Breast epithelium (tissue), 4 donors: ENCODE measurements at places on chromosomes 12 and 14. TPM values are rescaled to one million over a fixed set of nuclear protein-coding genes. Genes with fewer than 3 reads are reported as not detected.
A peak's percentile ranks its signal among the peaks of the same experiment; 100 is the strongest.

DNA sequence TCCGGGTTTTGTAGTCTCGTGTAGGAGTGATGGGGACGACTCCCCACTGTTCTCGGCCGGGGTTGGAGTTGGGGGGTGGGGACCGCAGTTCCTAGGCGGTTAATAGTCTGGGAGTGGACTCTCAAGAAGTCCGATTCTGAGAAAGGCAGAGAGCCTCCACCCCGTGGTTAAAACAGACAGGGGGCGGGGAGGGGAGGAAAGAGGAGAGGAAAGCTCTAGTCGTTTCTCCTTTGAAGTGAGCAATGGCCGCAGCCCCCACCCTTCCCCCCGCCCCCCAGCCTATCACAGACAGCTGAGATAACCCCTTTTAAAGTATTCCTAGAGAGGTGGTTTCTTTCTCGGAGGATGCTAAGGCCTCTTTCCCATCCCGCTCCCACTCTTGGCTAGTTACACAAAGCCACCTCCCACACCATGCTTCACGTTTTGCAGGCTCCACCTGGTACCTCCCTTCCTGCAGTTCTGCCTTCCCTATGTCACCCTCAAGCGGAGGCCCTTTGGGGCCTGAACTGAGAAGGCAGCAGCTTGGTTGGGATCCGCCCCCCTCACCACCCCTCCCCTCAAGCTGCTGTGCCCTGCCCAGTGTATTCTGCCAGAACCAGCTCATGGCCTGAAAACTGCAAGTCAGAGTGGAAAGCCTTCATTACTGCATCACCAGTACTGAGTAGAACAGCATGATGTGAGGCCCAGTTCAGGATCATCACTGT lies 853 bp downstream of the USP5 start:
- DNase-seq = no peak

DNA sequence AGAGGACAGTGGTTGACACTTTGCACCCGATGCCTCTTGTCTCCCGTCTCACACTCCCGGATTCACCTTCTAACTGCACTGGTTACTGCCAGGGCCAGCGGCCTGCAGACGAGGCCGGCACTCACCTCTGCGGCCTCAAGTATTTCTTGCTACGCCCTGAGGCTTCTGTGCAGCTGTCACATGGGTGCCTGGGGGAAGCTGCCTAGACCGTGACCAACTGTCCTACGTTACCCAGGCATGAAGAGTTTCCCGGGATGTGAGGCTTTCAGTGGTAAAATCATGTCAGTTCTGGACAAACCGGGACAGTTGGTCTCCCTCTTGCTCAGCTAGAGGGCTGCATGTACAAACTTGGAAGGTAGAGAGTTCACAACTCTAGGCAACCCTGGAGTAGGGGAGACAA lies 274.5 kb downstream of the GLT1D1 start:
- no peak for DNase-seq

DNA sequence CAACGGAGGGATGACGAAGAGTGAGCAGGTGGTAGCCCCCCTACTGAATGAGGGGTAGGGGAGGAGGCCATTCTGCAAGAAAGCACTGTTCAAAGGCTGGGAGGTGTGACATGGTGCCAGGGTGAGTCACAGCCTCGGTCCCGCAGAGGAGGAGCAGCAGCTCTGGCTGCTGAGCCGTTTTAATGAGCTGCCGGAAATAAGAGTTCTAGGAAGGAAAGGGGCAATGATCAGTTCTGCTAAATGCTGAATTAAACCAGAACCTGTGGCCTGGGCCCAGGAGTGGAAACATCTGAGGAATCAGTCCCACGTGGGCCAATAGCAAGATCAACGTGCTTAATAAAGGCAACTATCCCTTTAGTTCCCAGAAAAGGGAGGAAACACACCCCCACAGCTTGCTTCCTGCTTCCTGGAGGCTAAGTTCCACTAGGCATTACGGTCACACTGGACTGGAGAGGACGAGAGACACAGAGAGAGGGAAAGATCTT lies 3.6 kb downstream of the ABCD4 start:
- DNase-seq = no peak

DNA sequence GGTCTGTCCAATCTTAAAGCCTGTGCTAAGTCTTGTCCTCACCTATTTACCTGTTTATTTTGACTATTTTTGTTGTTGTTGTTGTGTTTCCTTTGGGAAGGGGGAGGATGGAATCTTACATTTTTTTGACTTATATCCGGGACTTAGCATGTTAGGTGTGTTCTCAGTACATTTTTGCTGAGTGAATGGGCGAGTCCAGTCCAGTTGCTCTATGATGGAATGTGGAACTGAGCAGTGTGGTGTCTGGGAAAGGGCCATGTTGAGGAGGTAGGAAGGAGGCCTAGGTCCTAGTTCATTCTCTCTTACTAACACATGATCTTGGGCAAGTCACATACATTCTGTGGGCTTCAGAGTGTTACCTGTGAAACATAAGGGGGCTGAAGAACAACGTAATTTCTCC lies 80.9 kb upstream of the SLC38A2 start:
- no peak for DNase-seq

GRCh38 chr12:70002097-70002911 lies 177.3 kb downstream of the MYRFL start:
- no peak for DNase-seq

- DNase-seq = no peak
Measured at GRCh38 chr14:77554207-77554606, 55.6 kb upstream of the ISM2 start.

GRCh38 chr12:39006286-39006685 lies 100.9 kb upstream of the CPNE8 start:
- DNase-seq = no peak

GRCh38 chr14:79082883-79083282 lies 912.7 kb downstream of the NRXN3 start:
- no peak for DNase-seq

DNA sequence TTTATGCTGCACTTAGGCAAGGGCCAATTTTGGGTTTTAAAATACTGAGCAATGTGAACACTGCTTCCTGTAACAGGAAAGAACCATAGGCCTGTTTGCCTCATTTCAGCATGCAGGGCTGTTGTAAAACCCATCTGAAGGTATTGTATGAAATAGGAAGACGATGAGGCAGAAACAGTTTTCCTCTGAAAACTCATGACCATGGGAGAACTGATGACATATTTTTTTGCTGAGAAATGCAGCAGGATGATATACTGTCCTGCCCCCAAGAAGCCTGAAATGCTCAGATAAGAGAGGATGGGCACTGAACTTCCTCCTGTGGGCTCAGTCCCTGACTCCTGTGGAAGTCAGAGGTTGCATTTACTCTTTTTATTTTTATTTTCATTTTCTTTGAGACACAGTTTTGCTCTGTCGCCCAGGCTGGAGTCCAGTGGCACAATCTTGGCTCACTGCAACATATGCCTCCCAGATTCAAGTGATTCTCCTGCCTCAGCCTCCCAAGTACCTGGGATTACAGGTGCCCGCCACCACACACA lies 17.4 kb downstream of the PYGL start:
- no peak for DNase-seq

DNA sequence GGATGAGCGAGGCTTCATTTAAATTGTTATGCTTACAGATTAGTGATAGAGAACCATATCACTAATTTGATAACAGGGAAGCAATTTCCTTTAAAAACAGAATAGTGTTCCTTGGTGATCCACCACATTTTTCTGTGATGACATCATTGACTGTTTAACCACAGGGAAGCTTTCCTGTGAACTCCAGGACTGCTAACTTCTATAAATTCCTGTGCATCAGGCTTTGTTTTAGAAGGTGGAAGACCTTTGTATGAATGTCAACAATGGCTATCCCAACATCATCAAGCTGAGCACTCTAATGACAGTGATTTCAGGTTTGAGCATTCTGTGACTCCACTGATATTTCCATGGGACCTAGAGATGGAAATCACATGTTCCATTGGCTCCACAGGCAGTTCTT lies 177.1 kb downstream of the RMST start:
- no peak for DNase-seq

- no peak for DNase-seq
Measured at GRCh38 chr12:114817571-114818425, 133.8 kb upstream of the TBX3 start.

GRCh38 chr12:120321382-120322202 lies 6.0 kb downstream of the PLA2G1B start:
- DNase-seq = no peak

DNA sequence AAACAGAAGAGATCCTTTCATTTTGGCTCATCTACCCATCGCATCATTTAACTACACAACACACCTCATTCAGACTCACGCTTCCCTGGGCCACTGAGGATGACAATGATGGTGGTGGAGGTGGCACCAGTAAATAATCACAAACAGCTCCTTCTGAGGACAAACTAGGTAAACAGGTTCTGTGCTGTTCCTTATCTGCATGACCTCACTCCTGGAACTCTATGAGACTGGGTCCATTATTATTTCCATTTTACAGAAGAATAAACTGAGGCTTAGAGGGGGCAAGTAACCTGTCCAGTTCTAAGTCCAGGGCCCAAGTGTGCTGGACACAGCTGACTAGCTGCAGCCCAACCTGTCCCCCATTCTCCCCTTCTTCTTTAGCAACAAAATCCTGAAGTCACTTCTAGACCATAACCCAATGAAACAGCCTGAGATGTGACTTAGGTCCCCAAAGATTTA lies 50.4 kb downstream of the ITPK1 start:
- DNase-seq = no peak

DNA sequence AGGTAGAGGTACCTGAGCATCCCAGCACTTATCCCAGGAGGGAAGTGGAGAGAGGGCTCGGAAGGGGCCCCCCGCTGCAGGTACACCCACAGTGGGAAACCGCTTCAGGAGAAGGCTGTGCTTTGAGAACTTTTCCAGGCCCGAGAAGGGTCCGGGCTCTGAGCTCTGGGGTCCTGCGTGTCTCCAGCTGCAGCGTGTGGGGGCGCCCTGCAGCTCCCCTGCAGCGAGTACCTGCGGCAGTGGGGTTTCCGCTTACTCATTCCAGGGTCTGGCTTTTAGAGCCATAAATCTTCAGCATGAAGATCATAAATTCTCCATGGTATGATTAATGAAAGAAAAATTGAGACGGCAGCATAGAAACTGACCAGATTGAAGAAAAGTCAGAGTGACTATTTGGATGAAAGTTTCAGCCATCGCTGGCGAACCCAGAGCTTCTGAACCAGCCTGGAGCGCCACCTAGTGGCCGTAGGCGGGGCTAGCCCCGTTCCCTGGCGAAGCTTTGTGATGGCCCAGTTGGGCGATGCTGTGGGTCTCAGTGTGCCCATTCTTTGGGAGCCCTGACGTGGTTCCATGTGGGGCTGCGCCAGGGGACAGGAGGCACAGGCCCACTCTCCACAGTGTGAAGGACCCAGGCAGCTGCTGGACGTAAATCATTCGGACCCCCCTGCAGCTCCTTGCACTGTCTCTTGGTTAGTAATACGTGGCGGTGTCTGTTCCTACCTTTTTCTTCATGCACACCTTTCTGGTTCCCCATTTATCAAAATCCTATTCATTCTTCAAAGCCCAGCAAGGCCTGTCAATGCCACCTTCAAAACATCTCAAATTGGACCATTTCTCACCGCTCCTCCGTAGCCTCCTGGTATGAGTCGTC lies 198.2 kb downstream of the TSPAN9 start:
- peak; percentile 80 for DNase-seq

GRCh38 chr14:90781344-90781761 lies 34.9 kb downstream of the TTC7B start:
- DNase-seq = no peak

DNA sequence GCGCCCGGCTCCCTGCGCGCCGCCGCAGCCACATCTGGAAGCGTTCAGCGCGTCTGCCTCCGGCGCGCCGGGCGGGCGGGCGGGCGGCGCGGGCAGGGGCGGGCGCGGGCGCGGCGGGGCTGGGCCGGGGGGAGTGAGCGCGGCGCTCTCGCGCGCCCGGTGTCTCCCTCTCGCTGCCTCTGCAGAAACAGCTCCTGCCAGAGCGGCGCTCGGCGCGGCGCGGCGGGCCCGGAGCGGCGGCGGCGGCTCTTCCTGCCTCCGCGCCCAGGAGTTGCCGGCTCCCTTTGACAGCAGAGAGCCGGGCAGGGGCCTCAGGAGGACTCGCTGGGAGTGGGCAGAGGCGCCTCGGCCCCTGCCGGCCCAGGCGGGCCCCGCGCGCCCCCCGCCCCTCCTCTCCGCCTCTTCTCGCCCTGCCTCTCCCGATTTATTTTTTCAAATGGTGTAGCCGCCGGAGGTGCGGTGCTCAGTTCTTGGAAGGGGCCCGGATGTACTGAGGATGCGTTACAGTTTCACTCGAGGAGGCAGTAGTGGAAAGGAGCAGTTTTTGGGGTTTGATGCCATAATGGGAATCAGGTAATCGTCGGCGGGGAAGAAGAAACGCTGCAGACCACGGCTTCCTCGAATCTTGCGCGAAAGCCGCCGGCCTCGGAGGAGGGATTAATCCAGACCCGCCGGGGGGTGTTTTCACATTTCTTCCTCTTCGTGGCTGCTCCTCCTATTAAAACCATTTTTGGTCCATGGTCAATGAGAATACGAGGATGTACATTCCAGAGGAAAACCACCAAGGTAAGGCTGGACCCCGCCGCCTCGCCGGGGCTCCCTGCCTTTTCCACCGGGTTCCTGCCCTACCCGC lies at the start of gene CACNA1C:
Gene CACNA1C (plus strand): TSS at position 162 of the 853 bp plus-strand sequence. CDS start 576 bp downstream, at position 738.
- no peak for DNase-seq

DNA sequence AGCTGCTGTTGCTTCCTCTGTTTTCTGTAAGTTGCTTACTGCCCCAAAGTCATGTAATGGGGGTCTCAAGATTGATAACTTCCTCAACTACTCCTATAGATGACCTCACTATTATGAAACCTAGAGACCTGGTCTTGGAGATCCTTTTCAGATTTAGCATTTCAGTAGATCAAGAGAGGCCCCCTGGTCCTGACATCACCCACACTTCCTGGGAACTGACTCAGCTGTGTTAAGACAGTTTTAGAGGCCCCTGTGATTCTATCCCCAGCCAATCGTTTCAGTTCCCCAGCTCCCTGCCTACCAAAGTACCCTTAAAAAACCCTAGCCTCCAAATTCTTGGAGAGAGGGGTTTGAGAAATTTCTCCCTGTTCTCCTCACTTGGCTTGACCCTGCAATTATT lies 9.2 kb upstream of the ARG2 start:
- DNase-seq = no peak

DNA sequence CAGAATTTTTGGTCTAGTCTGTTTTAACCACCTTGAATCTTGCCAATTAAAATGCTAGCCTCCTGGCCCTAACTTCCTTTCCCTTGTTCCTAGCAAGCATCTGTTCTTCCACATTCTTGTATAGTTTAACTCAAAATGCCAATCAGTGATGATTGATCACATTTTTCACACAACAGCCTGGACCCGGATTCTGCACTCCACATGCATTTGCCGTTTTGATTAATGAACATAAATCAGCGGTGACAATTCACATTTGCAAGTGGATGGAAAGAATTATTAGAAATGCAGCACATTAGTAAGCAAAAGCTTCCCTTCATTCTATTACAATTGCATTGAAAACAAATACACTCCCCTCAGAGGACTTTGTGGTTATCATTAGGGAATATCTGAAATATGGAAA lies 83.4 kb downstream of the PDZRN4 start:
- DNase-seq = no peak

- no peak for DNase-seq
Measured at GRCh38 chr12:5232291-5232690, 188.6 kb downstream of the KCNA5 start.

The IFI27 gene
- 196 TPM for total RNA-seq

The FCF1 gene
- 29.4 TPM for total RNA-seq

The OR4E2 gene
- not detected for total RNA-seq

The C1QL4 gene
- 0.33 TPM for total RNA-seq

The AKAP3 gene
- total RNA-seq = 0.33 TPM

The KRT82 gene
- not detected for total RNA-seq

The MYF6 gene
- not detected for total RNA-seq

The GLIPR1 gene
- 17.0 TPM for total RNA-seq

The BMAL2 gene
- total RNA-seq = 1.3 TPM

The KRT73 gene
- not detected for total RNA-seq
